Activated CD4-positive, alpha-beta T cell treated with anti-CD3 and anti-CD28 coated beads for 24 hours (primary cell): ENCODE measurements at places on chromosomes 6 and 20.

DNA sequence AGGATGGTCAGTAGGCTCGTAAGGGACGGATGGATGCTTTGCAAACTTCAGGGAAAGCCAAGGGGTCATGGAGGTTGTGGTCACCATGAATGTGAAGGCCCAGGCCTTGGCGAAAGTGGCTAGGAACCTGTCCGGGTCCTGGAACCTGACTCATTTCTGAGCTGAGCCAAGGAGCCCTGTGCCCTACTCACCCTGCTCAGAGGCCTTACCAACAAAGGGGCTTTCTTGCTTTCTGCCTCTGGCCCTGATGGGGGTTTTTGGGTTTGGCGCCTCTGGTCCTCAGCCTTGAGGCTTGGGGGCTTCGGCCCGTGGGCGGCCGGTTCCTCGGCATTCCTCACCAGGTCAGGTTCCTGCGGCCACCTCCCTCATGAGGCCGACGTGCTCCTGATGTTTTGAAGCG, 155.1 kb downstream of the DTNBP1 start:
- DNase-seq = no peak

- DNase-seq = no peak
These were observed 11.8 kb downstream of the TCF15 start for GRCh38 chr20:598133-598850.

- no peak for DNase-seq
These were observed 43.7 kb upstream of the ADTRP start for GRCh38 chr6:11822346-11822745.

- DNase-seq = no peak
These were observed 151.1 kb upstream of the B3GAT2 start for GRCh38 chr6:71107911-71108420.

DNA sequence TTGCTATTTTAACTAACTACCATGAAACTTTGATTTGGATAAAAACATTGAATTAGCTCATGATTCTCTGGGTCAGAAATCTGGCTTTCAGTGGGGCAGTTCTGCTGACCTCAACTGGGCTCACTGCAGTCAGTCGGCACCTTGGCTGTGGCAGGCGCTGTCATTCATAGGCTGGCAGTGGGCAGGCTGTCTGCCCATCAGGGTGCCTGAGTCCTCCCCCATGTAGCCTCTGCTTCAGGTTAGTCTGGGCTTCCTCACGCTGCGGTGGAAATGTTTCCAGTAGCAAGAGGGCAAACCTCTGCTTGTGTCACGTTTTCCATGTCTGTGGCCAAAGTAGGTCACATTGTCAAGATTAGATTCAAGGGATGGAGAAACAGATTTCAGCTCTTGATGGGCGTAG, 251.0 kb upstream of the TCF21 start:
- no peak for DNase-seq

DNA sequence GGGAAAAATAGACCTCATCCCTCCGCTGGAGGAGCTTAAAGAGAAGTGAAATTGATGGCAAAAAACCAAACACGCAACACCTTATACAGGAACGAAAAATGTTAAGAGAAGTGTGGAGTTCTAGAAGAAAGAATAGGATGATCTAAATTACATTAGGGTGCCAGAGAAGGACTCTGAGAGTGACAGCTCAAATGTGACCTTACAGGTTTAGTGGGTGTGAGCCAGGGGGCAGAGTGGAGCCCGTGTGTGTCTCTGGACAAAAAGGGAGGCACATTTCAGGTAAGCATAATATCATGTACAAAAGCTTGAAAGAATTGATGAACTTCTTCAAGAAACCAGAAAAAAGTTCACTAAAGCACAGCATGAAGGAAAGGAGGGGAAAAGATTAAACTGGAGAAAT, 20.8 kb downstream of the HLA-DRA start:
- no peak for DNase-seq

GRCh38 chr6:27101824-27102223, 145.7 kb upstream of the PRSS16 start:
- DNase-seq = no peak

DNA sequence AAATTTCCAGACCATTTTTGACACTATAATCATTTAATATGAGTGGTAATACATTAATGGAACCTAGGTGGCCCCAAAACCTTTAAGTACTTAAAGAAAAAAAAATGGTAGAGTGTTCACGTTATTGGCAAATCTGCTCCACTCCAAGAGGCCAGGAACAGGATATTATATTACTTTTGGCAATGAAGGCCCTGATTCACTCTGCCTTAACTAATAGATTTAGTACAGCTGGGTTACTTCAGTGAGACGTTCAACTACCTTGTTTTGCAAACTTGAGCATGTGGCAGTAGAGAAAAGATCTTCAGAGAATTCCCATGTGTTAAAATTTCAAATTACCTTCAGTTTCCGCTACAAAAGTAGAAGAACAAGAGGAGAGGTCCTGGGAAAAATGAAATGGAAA, 12.8 kb downstream of the ADNP start:
- no peak for DNase-seq

GRCh38 chr20:33837096-33837830, 26.1 kb downstream of the CHMP4B start:
- DNase-seq = no peak
